ENCODE measurements at places on chromosomes 4 and X.

DNA sequence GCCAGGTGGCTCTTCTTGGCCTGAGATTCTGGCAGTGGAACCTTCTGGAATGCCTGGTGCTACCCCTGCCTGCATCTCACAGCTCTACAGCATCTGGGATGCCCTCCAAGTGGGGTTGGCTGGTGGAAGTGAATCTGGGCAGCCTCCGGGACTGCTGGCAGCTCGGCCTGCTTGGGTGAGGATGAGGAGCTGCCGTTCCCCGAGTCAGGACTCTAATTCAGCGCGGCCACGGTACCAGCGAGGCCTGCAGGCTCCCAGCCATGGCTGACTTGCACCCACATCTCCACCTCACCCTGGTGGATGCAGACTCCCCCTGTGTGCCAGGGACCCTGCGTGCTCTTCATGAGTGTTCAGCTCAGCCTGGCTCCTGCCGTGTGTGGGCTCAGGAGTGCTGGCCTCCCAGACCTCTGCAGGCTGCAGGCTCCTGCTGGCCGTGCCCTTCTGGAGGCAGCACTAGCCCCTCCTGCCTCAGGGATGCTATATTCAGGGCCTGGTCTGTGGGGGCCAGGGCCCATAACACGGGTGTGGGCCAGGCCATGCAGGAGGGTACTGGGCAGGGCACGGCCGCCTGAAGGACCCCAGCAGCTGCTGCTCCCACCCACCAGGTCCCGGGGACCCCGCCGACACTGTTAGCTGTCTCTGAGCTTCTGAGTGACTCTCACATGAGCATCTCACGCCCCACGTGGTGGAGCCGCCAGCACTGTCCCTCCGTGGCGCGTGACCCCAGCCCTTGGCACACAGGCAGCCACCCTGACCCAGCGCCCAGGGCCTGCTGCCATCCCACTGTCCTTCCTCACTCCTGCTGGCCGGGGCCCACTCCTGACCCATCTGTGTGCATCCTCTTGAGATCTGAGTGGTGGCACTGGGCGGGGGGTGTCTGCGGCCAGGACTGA lies 10.6 kb downstream of the UVSSA start:
- DNase-seq, result no peak

- no peak for DNase-seq
Observed at GRCh38 chr4:32462944-32463343, 1742.8 kb downstream of the PCDH7 start.

- DNase-seq, result no peak
Observed at GRCh38 chr4:186158021-186158813, 33.1 kb upstream of the CYP4V2 start.

- DNase-seq, result peak; percentile 58
Observed at GRCh38 chrX:20527558-20528011, 260.9 kb upstream of the RPS6KA3 start.

GRCh38 chrX:54042609-54043021 lies 1.7 kb downstream of the PHF8 start:
- peak; percentile 11 for DNase-seq

GRCh38 chrX:92241249-92241648 lies 462.1 kb downstream of the PCDH11X start:
- no peak for DNase-seq

- DNase-seq, result no peak
Observed at GRCh38 chr4:16820329-16820728, 78.1 kb downstream of the LDB2 start.
